ENCODE measurements at places on chromosomes 16 and 17. TPM values are rescaled to one million over a fixed set of nuclear protein-coding genes. Genes with fewer than 3 reads are reported as not detected.

GRCh38 chr17:57544401-57544800 lies 200.7 kb downstream of the CCDC182 start:
- DNase-seq, result no peak

DNA sequence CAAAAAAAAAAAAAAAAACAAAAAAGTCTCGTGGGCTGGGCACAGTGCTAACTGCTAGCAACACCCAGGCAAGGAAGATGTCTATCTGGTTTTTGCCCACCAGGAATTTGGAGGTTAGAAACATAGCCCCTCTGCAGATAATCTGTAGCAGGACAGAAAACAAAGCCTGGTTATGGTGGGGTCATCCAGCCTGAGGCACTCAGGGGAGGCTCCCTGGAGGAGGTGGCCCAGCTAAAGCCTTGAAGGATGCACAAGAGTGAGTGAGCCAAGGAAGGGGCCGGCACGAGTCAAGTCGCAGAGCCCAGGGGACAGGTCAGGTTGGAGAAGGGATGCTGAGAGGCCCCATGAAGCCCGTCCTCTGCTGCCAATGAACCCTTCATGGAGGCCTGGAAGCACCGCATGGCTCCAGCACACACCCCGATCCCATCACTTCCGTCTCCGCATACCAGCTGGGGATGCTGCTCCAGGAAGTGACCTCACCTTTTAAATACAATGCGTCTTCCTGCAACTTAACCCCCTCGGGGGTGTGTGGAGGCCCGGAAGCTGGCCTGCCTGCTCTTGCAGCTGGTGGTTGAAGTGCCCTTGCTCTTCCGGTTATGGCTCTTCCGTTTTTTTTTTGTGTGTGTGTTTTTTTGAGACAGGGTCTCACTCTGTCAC lies 86.5 kb downstream of the ENGASE start:
- no peak for DNase-seq

DNA sequence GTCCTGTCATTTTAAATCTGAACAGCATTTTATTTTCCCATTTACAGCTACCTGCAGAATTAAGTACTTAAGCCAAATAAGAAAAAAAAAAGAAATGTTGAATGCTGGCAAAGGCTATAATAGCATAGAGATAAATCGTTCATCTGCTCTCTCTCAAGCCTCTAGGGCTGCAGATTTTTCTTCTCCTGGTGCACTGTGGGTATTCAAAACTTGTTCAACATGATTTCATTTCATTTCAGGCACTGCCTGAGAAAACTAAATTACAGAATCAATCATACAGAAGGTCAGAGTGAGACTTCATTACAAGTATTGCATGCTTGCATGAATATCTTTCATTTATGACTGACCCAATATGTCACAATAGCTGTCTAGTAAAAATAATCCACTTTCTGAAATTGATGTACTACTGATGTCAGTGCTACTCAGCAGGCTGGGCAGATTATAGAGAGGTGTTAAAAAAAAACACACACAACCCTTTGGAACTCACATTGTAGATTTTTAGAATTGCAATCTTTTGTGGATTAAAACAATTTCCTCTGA lies 86.2 kb downstream of the TOX3 start:
- DNase-seq, result no peak

GRCh38 chr16:510066-510825 lies 17.3 kb upstream of the CAPN15 start:
- DNase-seq, result no peak

GRCh38 chr17:70564006-70564620 lies 394.8 kb downstream of the KCNJ2 start:
- DNase-seq, result no peak

- DNase-seq, result no peak
These were observed 137.6 kb downstream of the COPRS start for GRCh38 chr17:31721291-31722025.

GRCh38 chr17:38464251-38464722 lies 36.0 kb downstream of the ARHGAP23 start:
- DNase-seq, result peak; percentile 93

- DNase-seq, result no peak
These were observed 11.8 kb upstream of the FOXK2 start for GRCh38 chr17:82507631-82508175.

DNA sequence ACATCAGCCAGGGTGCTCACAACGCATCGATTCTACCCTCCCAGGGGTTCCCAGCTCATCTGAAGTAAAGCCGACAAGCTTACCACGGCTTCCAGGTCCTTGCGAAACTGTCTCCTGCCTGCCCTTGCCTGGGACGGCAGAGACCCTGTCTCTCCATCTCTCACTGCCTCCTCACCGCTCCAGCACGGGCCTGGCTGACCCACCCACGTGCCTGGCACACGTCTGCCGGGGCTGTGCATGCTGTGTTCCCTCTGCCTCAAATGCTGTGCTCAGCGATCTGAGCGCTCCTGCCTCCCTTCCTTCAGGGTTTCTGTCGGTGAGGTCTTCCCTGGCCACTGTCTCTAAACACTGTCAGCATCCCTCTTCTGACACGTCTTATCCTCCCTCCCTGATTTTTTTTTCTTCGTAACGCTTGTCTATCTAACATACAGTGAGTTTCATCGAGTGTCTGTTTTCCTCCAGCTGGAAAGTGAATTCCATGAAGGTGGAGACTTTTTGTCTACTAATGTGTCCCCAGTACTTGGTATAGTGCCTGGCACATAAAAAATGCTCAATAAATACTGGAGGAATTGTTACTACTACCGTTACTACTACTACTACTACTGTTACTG lies 208.4 kb downstream of the IRF8 start:
- DNase-seq, result no peak

GRCh38 chr16:71520550-71520949 lies 5.7 kb upstream of the CHST4 start:
- no peak for DNase-seq

GRCh38 chr17:2798188-2798587 lies 1.9 kb downstream of the RAP1GAP2 start:
- no peak for DNase-seq

GRCh38 chr16:74794668-74795067 lies 20.0 kb upstream of the FA2H start:
- no peak for DNase-seq

- no peak for DNase-seq
These were observed 2.2 kb downstream of the PRM1 start for GRCh38 chr16:11278681-11279628.

- DNase-seq, result peak; percentile 47
These were observed 206.1 kb downstream of the HAPSTR1 start for GRCh38 chr16:9297437-9298113.

GRCh38 chr17:58680038-58680369 lies 11.8 kb downstream of the TEX14 start:
- no peak for DNase-seq

GRCh38 chr17:64736804-64737492 lies 74.8 kb upstream of the SMURF2 start:
- DNase-seq, result no peak

- DNase-seq, result no peak
These were observed 4.3 kb upstream of the NTN1 start for GRCh38 chr17:9016941-9017552.

DNA sequence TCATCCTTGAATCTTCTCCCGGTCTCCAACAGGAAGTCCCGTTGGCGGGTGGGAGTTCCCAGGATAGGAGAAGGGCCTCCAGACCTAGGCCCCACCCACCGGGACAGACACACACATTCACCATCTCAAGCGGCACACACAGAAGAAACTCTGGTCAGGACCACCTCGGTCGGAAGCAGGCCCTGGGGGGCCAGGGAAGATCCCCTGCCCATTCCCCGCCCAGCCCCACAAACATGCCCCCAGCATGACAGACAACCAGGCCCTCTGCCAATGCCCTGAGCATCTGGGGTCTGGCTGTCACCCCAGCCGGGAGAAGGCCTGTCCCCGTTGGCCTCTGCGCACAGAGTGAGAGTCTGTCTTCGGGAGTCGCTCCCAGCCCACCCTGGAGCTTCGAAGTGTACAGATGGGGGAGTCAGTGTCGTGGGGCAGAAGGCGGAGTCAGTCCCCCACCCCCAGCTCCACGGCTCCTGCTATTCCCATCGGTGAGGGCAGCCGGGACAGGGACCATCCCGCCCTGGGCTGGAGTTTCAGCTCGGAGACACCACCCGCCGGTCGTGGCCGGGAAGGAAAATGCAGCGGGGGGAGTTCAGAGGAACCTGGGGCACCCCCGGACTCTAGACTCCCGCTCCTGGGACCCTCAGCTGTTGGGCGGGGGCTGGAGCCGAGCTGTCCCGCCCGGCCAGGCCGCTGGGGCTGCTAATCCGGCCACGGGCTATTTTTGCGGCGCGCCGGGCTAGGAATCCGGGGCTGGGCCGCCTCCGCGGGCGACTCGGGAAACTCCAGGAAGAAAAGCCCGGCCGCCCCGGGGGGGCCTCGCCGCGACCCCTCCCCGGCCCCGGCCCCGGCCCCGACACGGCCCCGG lies 660 bp downstream of the RHBDF1 start:
- DNase-seq, result peak; percentile 83

DNA sequence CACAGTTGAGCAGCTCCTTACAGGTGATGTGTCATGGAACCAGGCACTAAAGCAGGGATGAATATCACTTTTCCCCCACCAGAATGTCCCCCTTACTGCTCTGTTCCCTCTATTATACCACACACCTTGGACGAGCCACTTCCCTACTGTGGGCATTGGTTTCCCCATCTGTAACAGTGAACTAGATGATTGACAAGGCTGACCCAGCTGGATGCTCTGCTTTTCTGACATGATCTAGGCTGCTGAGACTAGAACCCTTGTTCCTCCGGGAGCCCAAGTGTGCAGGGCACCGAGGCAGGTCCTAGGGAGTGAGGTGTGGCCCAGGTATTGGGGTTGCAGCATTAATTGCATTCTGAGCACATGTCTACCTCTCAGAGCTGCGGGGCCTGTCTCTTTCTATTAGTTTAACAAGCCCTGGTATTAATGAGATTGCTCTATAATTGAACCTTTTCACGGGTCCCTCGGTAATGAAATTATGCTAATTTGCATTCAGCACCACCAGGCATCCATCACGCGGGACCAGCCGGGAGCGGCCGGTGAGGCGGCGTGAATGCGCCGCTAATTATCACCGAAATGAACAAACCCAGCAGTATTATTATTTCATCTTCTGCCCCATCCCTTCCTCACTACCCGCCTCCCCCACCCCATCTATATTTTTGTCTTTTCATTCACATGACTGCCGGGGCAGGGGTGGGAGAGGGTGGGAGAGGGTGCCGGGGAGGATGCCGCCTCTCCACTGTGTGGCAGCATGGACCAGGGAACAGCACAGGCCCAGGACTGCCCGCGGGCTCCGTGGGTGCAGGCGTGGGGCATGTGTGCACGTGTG lies 121.1 kb downstream of the CYLD start:
- no peak for DNase-seq

DNA sequence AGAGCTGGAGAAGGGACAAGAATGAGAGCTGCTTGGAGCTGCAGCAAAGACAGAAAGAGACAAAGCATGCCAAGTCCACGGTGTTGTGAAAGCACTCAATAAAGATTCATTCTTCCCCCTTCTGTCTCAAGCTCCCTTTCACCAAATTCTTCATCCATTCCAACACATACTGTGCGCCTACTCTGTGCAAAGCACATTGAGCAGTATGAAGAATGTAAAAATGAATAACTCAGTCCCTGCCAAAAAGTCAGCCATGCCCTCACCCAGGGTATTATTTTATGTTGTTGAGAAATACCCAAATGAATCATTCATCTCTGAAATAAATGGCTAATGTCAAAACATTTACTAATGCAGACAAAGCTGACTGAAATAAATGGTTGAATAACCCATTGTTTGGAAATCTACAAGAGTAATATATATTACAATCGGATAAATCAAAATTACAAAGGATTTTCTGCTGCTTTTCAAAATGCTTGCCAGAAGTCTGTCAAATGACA lies 282.9 kb upstream of the IRX5 start:
- DNase-seq, result no peak

DNA sequence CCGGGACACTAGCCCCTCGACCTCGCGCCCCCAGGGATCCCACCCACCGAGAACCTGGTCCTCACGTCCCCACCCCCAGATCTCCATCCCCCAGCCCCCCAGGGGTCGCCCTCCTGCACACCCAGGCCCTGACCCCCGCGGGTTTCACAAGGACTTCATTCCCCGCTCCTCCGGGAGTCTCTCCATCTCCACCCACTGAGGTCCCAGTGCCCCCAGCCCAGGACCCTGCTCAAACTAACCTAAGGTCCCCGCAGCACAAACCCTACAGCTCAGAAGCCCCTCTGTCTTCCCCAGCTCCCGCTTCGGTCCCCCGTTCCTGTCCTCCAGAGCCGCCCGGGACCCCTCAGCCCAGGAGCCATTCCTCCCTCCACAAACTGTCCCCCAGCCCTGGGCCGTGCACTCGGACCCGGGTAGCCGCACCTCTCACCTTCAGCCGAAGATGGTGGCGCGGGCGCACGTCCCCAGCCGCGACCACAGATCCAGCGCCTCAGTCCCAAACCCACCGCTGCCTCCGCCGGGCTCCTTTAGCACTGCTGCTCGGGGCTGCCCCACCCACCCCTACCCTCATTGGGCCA lies at the start of gene MYH10:
Gene MYH10, minus strand, starts transcription at position 499 of the 575 bp plus-strand sequence. CDS start 7,479 bp downstream, outside the sequence.
- DNase-seq, result peak; percentile 80

- DNase-seq, result peak; percentile 84
These were observed 58.1 kb downstream of the CYB5B start for GRCh38 chr16:69482410-69482991.

The HES7 gene
- 0.30 TPM for total RNA-seq

The RAC3 gene
- not detected for total RNA-seq

The BANP gene
- 35.6 TPM for total RNA-seq

The ZNF385C gene
- total RNA-seq, result not detected

The NPW gene
- 1.2 TPM for total RNA-seq

The HOXB1 gene
- not detected for total RNA-seq

The CA7 gene
- total RNA-seq, result not detected

The PARD6A gene
- total RNA-seq, result 3.9 TPM

All from aorta (tissue), 5 donors.